ENCODE measurements at places on chromosomes 12 and 14.

- DNase-seq: no peak
Observed at GRCh38 chr14:68593806-68594536, 198.9 kb downstream of the ZFP36L1 start.

DNA sequence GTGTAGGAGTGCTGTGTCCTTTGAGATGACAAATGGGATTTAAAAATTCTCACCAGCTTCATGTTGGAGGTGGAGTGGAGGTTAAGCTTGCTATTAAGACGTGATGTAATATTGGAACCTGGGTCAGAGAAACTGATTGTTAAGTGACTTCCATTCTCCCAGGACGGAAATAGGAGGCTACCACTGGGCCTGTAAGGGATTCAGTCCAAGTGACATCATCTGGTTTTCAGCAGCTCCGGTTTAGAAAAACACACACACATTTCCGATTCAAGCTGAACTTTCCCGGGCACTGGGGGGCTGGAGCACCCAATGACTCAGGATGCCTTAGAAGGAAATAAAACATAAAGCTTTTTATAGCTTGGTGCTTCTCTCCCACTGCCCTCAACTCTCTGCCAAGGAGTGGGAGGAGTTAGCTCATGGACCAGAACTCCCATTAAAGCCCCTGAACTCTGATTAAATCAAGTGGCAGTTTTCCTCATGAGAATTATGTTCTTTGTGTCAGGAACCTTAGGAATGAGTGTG, 12.4 kb downstream of the CALM1 start:
- DNase-seq: no peak

GRCh38 chr12:121793440-121793837, at the start of gene RHOF:
RHOF (minus strand) TSS chr12:121793688; CDS start chr12:121793633, 55 bp downstream.
- DNase-seq: peak; percentile 66

- DNase-seq: no peak
Observed at GRCh38 chr14:102528431-102529170, 19.0 kb upstream of the ANKRD9 start.

DNA sequence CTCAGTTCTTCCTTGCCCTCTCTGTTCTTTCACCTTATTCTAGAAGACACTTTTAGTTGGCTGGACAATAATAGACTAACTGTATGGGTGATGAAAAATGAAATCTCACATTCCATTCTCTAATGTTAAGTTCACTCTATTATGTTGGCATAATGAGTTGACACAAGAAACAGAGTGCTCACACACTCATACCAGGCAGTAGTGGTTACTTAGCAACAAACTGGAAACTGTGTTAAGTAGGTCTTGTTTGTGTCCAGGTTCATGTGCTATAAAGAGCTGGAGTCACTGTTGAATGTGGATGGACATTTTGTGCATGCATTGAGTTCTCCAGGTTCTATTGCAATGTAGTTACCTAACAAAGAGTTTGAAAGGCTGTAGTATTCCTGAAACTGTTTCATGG, 16.9 kb upstream of the PPP4R4 start:
- DNase-seq: no peak

DNA sequence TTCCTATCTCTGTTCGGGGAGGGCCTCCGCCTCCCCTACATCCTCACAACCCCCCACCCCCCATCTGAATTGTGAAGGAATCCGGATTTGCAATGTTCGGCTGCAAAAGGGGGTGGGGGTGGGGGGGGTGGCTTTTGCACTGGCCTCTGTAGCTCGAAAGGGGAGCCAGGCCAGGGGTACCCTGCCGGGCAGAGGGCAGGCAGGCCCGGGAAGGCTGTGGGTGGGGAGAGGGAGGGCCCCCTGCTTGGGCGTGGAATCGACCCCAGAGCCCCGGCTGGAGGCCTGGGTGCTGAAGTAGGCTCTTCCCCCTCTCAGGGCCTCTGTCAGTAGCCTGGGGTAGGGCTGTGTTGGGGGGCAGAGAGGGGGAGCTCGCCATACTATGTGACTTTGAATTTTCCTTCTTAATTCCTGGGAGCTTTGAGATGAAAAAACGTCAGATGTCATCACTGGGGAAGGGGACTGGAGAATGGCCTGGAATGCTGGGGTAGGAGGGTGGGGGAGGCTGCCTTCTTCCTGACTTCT, 1.1 kb downstream of the LRP1 start:
- no peak for DNase-seq

- DNase-seq: no peak
Observed at GRCh38 chr12:106192659-106193393, 54.1 kb upstream of the NUAK1 start.

- DNase-seq: no peak
Observed at GRCh38 chr12:120661432-120661831, 21.0 kb downstream of the CABP1 start.

- DNase-seq: no peak
Observed at GRCh38 chr14:101373690-101374295, 187.5 kb upstream of the DIO3 start.

DNA sequence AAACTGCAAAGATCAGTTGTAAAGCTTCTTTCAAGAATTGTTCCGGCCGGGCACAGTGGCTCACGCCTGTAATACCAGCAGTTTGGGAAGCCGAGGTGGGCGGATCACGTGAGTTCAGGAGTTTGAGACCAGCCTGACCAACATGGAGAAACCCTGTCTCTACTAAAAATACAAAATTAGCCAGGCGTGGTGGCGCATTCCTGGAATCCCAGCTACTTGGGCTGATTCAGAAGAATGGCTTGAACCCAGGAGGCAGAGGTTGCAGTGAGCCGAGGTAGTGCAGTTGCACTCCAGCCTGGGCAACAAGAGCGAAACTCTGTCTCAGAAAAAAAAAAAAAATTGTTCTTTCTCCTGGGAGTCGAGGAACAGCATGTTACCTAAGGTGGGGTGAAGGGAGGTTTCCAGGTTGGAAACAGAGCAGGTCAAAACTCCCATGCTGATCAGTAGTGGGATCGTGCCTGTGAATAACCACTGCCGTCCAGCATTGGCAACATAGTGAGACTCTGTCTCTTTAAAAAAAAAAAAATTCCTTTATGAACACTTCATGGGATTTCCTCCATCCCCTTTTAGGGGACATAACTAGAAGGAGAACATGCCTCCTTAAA, 13.9 kb downstream of the FBXO34 start:
- DNase-seq: no peak

DNA sequence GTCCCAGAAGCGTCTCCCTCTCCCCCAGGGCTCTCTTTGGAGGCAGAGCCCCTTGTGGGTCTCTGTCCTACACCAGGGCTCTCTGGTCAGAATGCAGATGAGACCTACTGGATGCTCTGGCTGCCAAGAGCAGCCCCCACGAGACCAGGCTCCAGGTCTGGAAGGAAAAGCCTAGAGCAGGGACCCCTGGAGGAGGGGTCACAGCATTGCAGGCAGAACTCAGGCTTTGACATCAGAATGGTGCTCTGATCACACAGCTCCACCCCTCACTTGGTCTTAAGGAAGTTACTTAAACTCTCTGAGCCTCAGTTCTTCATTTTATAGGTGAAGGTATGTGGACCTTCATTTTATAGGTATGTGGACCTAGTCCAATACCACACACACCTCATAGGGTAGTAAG, 83.1 kb downstream of the ARL6IP4 start:
- DNase-seq: no peak

DNA sequence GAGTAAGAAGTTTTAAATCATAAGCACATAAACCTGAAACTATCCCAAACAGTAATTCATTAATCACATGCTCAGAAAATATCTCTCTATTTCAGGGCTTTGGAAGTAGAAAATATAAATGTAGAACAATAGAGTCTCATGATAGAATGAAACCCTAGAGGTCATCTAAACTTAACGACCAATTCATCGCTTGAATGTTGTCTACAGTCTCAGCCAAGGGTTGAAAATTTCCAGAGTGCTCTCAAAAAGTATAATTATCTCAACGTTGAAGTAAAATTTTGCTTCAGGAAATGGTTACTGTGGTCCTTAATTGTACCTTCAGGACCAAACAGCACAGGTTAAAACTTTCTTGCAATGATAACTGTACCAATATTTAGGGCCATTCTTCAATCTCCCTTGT, 1053.6 kb upstream of the SEL1L start:
- DNase-seq: no peak

GRCh38 chr12:100753837-100754236, 40.7 kb upstream of the ANO4 start:
- DNase-seq: no peak

DNA sequence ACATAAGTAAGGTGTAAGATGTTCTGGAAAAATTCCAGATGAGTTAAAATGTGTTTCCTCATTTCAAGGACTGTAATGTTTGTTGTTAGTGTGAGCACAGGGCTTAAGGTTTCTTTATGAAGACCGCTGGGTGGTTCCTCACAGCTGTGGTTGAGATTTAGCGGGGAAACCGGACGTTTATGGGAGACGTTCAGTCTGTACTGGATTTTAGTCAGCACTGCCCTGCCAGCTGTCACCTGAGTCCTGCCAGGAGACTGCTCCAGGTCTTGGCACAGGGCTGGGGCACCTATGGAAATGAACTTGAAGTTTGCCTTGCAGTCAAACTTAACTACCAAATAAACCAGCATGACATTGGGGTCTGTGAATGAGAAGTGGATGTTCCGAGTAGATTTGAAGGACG, 555.2 kb downstream of the DIO2 start:
- no peak for DNase-seq

- DNase-seq: no peak
Observed at GRCh38 chr14:35932136-35932535, 106.0 kb downstream of the BRMS1L start.

DNA sequence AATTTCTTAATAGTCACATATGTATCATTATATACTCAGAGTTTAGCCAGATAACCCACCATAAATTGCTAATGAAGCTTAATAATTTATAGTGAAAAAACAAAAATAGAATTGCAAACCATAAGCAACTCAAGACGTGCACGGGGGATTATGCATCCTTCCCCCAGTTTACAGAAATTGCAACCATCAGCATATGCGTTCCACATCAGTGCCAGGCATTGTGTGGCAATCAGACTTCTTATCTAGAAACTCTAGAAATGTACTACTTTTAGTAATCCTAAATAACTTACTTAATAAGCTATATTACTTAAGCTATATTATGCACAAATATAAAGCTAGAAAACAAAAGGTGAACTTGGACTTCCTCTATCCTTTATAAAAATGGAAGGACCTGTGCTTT, 115.8 kb downstream of the CRADD start:
- DNase-seq: no peak

GRCh38 chr14:99718811-99719192, 34.7 kb downstream of the CYP46A1 start:
- DNase-seq: no peak

- no peak for DNase-seq
Observed at GRCh38 chr12:52600475-52600874, 788 bp downstream of the KRT72 start.

Measured in activated CD8-positive, alpha-beta memory T cell treated with anti-CD3 and anti-CD28 coated beads for 48 hours (primary cell).